ENCODE measurements at places on chromosomes 13 and 19.

DNA sequence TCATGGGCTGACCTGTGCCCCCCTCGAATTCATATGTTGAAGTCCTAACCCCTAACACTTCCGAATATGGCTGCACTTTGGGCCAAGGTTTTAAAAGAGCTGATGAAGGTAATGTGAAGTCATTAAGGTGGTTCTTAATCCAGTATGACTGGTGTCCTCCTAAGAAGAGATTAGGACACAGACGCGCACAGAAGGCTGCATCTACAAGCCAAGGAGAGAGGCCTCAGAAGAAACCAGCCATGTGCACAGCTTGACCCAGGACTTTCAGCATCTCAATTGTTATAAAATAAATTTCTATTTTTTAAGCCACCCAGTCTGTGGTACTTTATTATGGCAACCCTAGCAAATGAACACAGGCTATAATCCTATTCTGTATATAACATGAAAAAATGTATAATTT is 99.9 kb downstream of the DOCK9 start:
- no peak for DNase-seq

DNA sequence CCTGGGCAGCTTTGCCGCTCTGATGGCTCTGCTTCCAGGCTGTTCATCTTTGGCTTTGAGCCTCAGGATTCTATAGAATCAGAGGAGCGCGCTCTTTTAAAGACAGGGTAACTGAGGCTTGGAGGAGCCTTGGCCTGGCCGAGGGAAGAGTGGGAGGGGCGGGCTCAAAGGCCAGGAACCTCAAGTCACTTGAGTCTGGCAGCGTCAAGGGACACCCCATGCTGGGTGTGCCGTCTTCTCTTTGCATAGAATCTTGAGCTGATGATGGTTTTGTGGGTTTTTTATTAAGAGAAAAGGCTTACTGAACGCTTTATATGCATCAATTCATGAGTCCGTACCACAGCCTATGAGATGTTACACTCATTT is 1.1 kb downstream of the PGLS start:
- no peak for DNase-seq

DNA sequence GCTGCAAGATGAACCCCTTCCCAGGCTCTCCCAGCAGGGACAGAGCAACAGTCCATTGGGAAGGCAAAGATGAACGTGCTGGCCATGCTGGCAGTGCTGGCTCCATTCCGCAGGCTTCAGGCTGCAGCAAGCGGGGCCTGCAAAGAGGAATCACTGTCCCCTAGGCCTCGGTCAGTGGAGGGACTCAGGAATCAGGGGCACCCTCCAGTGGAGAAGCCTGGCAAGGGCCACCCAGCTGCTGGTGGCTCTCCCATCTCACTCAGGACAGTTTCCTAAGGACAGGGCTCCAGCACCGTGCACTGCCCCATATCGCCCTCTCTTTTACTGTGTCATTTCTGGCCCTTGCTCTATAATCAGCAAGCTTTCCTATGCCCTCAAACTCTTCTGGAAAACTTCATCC is 498.6 kb downstream of the EFNB2 start:
- DNase-seq: peak; percentile 18

- DNase-seq: peak; percentile 66
These were observed 5.4 kb downstream of the DDX39A start for GRCh38 chr19:14413693-14414181.

GRCh38 chr13:76609643-76610042 is 276.6 kb downstream of the KCTD12 start:
- DNase-seq: no peak

DNA sequence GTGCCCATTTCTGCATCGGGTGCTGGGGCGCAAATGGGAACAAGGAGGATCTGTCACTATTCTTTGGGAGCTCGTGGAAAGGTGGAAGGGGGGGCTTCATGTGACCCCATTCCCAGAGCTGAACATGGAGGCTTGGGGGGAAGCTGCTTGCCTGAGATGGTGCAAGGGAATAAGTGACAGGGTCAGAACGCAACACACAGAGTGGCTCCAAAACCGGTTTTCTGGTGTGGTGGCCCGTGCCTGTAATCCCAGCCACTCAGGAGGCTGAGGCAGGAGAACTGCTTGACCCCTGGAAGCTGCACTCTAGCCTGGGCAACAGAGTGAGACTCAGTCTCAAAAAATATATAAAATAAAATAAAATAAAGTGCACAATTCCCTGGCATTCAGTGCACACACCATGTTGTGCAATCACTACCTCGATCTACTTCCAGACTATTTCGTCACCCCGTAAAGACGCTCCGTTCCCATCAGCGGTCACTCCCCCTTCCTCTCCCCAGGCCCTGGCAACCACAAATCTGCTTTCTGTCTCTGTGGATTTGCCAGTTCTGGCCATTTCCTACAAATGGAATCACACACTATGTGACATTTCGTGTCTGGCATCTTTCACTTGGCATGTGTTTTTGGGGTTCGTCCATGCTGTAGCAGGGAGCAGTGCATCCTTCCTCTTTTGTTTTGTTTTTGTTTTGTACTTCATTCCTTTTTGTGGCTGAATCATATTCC is 18.2 kb upstream of the COMP start:
- DNase-seq: no peak

- DNase-seq: no peak
These were observed 27.8 kb upstream of the OR1M1 start for GRCh38 chr19:9058905-9059667.

DNA sequence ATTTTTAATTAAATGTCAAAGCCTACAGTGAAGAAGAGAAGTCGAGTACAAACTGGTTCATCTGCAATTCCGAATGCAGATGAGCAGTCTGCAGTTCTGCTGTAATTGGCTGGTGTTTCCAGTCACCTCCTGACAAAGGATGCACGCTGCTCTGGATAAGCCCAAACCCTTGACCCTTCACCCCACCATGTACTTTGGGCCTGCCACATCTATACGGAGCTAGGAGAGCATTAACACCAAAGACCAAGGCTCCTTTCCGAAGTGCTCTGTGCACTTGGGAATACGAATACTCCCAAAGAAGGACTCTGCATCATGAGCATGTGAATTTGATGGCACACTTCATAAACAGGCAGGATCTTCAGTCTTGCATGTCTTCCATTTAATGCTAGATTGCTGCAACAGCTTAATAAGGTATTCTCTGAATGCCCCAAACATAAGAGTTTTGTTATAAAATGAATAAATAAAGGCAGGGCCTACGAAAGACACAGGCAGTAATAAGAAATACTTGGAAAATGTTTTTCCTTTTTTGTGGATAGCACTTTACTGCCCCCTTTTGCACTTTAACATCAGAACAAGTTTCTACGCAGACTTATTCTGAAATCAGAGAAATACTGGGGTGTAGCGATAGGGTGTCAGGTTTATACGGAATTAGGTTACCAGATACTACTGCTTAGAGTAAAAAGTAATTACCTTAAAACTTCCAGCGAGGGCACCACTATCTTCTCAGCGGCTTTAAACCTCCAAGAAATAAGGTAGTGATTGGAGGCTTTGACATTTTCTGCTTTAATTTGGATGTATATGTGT is 15.0 kb downstream of the EFNB2 start:
- DNase-seq: no peak

DNA sequence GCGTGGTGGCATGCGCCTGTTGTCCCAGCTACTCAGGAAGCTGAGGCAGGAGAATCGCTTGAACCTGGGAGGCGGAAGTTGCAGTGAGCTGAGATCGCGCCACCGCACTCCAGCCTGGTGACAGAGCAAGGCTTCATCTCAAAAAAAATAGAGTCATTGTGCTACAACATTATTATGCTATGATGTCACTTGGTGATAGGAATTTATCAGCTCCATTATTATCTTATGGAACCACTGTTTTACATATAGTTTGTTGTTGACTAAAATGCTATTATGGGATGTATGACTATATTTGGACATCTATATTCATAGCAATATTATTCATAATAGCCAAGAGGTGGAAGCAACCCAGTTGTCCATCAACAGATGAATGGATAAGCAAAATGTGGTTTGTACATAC is 26.4 kb upstream of the SLC7A1 start:
- DNase-seq: no peak

- DNase-seq: no peak
These were observed 23.9 kb upstream of the NCCRP1 start for GRCh38 chr19:39172700-39173501.

GRCh38 chr19:39403331-39404312 is 3.0 kb upstream of the ZFP36 start:
- peak; percentile 96 for DNase-seq

DNA sequence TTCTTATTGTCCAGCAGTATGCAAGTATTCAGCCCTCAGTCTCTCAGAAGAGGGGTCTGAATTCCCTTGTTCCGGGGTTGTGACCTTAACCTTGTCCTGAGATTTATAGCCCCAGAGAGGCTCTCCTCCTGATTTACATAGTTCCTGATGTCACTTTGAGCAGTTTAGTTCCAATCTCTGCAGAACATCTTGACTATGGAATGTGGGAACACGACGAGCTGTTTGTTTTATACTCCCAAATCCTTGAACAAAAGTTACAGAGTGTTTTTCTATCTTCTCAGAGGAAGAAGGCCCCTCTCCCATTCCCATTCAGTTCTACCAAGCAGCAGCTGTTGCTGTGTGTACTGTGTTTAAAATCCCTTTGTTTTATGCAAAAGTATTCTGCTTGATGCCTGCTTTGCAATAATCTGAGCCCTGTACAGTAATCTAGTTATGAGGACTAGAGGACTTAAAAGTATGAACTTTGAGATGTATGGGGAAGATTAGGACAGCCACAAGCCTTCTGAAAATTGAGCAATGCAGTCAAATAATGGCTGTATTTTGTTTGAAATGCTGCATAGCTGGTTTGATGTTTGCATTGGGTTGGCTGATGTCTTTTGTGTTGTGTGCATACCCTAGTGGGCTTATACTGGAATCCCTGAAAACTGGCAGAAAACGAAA is 74.7 kb downstream of the KL start:
- peak; percentile 26 for DNase-seq

GRCh38 chr19:8001651-8001994 is 3.8 kb downstream of the ELAVL1 start:
- no peak for DNase-seq

- DNase-seq: no peak
These were observed 691 bp downstream of the KIR2DL4 start for GRCh38 chr19:54804101-54804500.

GRCh38 chr19:3398114-3398899 is 31.9 kb downstream of the NFIC start:
- DNase-seq: no peak

DNA sequence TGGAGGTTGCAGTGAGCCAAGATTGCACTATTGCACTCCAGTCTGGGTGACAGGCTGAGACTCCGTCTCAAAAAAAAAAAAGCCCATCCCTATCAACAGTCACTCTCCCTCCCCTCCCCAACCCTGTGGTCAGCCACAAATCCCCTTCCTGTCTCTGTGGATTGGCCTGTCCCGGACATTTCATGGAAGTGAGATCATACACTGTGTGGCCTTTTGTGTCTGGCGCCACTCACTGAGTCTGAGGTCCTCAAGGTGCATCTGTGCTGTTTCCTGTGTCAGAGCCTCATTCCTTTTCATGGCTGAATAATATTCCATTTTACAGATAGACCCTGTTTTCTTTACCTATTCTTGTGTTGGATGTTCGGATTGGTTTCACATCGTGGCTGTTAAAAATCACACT is 149.5 kb downstream of the PTPRS start:
- peak; percentile 75 for DNase-seq

- DNase-seq: peak; percentile 45
These were observed 151.6 kb upstream of the FREM2 start for GRCh38 chr13:38535261-38535660.

DNA sequence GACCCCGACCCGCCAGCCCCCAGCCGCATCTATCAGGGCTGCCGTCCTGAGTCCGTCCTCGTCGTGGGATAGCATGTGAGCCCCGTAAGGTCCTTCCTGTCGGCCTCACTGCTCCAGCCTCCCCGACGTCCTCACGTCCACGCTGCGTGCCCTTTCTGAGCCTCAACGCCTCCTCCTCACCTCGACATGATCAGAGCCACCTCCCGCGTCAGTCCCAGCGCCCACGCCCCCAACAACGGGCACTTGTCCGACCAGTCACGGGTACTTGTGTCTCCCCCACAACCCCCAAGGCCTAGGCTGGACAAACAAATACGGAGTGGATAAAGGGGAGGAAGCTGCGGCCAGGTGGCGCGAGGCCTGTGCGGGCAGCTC is 665 bp downstream of the ZNF497 start:
- peak; percentile 74 for DNase-seq

DNA sequence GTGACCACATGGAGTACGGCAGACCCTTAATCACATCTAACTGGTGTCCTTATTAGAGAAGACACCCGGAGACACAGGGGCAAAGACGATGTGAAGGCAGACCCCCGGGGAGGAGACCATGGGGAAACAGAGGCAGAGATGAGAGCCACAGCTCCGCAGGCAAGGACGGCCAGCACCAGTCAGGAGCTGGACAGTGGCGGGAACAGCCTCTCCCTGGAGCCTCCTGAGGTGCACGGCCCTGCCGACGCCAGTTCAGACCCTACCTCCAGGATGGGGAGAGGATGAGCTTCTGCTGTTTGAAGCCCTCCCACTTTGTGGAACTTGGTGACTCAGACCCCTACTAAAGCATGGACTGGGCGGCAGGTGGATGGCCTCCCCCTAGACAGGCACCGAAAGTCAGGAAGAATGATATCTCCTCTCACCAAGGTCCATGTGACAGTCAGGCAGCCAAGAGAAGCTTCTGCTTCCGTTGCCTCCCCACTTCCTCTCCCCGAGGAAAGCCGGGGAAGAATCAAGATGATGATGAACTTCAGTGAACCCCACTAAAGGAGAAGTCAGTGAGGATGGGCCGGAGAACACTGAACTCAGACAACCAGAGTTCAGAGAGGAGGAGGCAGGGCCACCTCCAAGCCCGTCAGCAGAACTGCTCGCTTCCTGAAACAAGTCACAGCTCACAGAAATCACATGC is 25.4 kb downstream of the RAB20 start:
- no peak for DNase-seq

- no peak for DNase-seq
These were observed 116.9 kb downstream of the KCTD12 start for GRCh38 chr13:76769271-76769791.

GRCh38 chr19:35080613-35081170 is 34.9 kb upstream of the FXYD3 start:
- DNase-seq: no peak

DNA sequence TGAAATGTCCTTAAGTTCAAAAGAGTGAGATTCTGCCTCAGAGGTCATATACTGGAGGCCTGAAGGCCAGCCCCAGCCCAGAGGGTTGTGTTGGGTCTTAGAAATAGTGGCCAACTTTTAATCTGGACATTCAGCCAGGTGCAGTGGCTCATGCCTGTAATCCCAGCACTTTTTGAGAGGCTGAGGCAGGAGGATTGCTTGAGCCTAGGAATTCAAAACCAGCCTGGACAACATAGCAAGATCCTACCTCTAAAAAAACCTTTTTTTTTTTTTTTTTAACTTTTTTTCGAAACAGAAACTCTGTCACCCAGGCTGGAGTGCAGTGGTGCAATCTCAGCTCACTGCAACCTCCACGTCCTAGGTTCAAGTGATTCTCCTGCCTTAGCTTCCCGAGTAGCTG is 15.5 kb downstream of the DPF1 start:
- DNase-seq: no peak

- DNase-seq: peak; percentile 35
These were observed 1.1 kb upstream of the PDE4A start for GRCh38 chr19:10419200-10419645.

DNA sequence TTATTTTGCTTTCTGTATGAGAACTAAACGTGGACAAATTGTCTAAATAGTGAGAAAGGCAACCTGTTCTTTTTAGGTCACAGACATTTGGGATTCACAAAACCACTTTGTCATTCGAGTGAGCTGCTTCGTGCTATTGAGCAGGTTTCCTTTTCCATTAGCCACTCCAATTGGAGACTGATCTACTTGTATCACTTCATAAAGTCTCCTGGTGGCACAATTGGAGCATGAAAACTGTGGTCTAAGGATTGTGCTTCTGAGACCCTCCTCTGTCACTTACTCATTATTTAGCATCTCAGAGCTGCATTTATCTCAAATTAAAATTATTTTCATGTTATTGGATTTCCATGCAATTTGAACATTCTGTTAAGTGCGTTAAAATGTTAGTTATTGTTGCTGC is 397.7 kb downstream of the TDRD3 start:
- no peak for DNase-seq

Data from SJCRH30 (cell line).